ENCODE measurements at places on chromosomes 4 and X.

- DNase-seq, result no peak
Observed at GRCh38 chr4:124902001-124902515, 189.5 kb upstream of the ANKRD50 start.

DNA sequence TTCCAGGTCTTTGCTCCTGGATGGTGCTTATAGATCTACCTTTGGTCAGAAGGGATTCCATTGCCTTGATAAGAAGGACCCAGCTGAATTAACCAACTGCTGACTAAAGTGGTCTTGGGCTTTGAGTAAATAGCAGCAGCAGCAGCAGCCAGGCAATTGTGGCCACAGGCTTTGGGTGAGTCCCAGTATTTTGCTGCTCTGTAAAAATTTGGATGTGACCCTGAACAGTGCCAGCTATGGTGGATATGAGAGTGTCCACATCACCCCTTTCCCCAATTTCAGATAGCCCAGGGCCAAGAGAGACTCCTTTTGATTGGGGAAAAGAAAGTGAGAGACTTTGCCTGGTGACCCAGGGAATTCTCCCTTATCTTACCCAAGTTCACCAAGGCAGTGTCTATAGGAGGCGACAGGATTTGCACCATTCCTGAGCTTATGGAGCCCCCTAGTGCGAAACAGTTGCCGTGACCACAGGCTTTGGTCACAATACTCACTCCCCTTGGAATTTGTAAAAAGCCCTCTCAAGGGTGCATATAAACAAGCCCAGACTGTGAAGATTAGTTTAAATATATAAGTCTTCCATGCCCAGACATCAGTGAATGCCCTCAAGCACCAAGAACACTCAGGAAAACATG is 518.0 kb downstream of the TMA16 start:
- DNase-seq, result no peak

DNA sequence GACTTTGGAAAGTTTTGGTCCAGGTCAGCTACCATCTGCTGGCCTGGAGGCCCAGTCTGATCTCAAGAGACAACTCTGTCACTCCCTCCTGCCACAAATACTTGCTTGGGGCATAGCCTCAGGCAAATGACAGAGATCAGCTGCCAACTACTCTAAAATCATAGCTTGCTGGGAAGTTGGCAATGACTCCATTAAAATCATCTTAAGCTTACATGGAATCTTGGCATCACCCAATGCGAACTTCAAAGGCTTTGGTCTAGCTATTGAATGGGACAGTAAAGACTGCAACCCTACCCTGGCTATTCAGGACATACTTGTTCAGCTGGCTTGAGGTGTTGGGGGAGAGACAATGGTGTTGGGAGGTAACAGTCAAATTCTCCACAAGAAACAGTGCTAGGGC is 7.0 kb upstream of the USO1 start:
- DNase-seq, result no peak

DNA sequence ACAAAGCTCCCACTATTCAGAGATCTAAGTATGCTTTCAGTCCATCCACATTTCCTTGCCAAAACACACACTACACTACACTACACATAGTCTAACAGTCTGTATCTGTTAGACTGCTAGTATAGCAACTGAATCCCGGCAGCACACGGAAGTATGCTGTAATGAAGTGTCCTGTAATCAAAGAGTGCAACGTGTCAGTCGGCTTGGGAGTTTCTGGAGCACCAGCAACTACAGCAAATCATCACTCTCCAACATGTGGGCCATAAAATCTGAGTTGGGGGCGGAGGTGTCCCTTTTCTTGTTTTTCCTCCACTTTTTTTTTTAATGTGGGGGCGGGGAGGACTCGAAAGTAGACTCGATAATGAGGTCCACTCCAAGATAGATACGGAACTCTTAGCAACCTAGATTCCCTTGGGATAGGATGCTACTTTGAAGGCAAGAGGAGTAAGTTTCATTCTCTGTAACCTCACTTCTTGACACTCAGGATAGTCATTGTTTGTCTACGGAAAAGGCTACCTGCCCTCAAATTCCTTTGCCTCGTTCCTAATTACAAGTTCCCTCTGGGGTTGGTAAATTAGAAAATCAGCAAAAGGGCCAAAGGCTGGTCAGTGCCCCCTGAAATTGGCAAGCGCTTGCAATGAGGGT is 722 bp downstream of the SLC10A7 start:
- peak; percentile 2 for DNase-seq

- DNase-seq, result no peak
Observed at GRCh38 chrX:40116925-40117324, 19.2 kb upstream of the BCOR start.

Measured in stimulated activated CD4-positive, alpha-beta T cell treated with anti-CD3 and anti-CD28 coated beads, Interleukin-1b, Interleukin-23, amount 100 ng/mL, for 1 hour (primary cell).